WERI-Rb-1 (cell line): ENCODE measurements at places on chromosomes 2 and 18.

DNA sequence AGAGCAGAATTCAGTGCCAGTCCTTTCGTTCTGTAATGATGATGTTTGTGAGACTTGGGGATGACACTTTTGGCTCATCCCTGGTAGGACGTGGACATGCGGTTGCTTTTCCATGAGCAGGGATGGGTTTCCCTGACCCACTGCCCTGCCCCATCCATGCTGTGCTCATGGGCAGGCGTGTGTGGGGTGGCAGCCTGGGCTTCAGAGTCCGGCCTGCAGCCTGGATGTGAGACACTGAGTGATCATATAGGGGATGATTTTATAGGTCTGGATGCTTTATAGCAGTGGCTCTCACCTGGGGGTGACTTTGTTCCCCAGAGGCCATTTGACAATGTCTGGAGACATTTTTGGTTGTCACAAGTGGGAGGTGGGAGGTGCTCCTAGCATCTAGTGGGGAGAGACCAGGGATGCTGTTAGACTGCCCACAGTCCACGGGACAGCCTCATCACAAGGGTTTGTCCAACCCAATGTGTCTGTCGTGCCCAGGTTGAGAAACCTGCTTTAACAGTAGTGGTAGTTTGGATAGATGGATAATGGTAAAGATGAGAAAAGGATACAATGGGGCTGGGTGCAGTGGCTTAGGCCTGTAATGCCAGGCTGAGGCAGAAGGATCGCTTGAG lies 38.9 kb downstream of the LDLRAD4 start:
- DNase-seq = no peak

DNA sequence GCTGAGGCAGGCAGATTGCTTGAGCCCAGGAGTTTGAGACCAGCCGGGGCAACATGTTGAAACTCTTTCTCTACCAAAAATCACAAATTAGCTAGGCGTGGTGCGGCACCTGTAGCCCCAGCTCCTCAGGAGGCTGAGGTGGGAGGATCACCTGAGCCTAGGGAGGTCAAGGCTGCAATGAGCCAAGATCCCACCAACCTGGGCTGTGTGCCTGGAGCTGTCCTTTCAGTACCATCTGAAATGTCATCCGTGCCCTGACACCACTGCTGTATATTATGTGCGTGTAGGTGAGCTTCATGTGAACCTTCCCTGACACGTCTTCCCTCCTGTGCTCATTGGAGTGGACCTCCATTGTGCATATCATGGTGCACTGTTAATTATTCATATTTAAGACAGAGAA lies 84.8 kb upstream of the HNRNPA3 start:
- DNase-seq = no peak

GRCh38 chr2:149904352-149905175 lies 317.0 kb upstream of the MMADHC start:
- DNase-seq = no peak

- no peak for DNase-seq
These were observed 45.7 kb upstream of the C2orf74 start for GRCh38 chr2:61116302-61116701.

DNA sequence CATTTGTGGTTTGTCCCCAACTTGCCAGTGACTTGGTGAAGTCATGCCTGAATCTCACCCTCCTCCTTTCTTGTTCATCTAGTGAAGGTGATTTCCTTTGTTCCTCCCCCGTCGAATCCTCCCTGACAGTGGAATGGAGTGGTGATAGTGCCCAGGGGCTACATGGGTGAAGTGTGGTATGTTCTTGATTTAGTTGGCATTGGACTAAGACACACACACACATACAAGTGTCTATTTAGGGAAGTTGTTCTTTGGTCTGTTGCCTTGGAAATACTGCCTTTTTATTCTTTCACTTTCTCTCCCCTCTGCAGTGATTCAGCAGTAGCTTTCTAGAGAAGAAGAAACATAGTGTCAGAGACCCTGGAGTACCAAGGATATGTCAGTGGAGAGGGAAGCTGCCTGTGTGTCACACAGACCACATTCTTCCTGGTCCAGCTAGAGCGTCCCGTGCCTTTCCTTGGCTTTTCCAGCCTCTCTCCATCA lies 10.9 kb downstream of the INPP4A start:
- no peak for DNase-seq

GRCh38 chr2:166257859-166258258 lies 117.9 kb downstream of the SCN9A start:
- DNase-seq = no peak

- DNase-seq = no peak
These were observed 3.7 kb downstream of the TMSB10 start for GRCh38 chr2:84908948-84909713.

DNA sequence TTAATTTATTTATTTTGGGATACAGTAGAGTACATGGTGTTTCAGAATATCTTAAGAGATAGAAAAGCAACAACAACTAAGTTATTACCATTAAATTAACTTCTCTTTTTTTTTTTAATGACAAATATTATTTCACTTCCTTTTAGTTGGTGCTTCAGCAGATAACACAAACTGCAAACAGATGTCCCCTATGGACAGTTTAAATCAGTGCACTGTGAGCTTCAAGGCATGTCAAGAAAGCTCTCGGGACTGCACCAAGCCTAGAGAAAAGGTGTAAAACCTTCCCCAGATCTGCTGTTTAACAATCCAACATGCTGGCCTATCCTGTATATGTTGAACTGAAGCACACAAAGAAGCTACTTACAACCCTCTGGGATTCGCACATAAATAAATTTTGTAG lies 122.7 kb downstream of the TCF4 start:
- no peak for DNase-seq

- no peak for DNase-seq
These were observed 81.5 kb downstream of the NCKAP5 start for GRCh38 chr2:133486771-133487191.

DNA sequence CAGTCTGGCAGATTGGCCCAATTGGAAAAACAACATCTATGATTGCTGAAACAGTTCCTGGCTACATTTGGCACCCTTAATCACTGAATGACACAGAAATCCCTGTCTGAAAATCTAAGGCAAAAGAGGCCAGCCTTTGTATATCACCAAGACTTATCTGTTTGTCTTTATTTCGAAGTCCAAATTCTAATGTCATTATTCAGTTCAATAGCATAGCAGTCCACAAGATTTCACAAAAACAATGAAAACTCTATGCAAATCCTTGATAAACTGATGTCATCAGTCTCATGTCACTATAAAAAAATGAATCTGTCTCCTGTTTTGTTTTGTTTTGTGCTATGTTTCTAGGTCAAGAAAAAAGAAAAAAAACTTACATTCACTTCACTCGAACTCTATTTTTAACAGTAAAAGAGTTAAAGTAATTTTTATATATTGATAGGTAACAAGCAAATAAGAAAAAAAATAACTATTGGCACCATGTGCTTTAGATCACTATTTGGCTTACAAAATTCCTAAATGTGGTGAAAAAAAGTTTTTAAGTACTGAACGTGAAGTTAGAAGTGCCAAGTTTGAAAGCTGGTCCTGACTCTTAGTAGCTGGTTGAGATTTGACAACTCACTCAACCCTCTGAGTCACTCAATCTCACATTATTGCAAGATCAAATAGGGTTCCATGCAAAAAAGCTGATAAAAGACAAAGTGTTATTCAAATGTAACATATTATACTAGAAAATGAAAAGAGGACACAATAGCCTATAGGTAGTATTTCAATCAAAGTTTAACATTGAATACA lies 359.3 kb downstream of the IRS1 start:
- no peak for DNase-seq

DNA sequence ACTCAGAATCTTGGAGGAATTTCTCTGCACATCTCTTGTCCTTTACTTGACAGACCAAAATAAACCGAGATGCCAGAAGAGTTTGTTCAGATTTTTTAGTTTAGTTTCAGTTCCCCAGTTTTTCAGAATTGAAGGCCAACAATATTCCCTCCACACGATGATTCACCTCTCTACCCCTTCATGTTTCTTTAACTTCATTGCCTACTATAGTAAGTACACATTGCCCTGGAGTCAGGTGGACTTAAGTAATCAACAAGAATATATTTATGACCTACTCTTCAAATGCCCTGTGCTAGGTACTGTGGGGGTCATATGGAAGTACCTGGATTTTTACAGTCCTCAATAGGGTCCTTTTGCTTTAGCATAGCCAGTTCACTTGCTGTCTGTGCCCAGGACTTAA lies 79.6 kb upstream of the CTLA4 start:
- DNase-seq = no peak

- DNase-seq = no peak
These were observed 400.3 kb upstream of the SMIM21 start for GRCh38 chr18:75827751-75828287.

DNA sequence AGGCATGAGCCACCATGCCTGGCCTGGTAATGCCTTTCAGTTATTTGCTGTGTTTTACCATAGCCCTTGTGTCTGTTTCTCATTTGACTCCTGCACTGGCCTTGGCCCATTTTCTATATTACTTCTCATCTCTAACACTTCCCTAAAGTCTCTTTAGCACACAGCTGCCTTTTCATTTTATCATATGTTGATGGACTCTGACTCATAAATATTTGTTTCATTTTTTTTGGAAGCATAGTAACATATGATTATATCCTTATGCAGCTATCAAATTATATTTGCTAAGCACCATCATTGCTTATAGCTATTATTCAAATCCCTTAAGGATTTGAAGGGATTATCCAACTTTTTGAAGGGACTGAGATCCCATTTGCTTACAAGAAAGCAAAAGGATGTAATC lies 320.3 kb downstream of the GPD2 start:
- no peak for DNase-seq

DNA sequence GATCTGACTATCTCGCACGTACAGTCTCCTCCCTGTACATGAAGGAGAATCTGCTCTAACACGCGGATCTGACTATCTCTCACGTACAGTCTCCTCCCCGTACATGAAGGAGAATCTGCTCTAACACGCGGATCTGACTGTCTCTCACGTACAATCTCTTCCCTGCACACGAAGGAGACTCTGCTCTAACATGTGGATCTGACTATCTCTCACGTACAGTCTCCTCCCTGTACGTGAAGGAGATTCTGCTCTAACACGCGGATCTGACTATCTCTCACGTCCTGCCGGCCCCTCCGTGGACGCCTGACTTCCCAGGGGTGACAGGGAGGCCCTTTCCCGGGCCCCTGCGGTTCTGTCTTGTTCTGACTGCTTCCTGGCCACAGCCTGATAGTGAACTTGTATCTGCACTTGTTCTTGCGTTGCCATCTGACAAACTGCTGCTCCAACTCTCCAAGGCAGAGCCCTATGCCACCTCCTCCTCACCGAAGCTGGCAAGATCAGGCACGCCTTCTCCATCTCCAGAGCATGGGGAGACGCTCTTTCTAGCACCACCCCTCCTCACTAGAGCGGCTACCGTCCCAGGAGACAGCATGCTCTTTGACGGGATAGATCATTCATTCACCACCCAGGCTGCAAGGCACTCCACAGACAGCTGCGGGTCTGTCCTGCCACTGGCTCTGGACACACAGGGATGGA lies 238.6 kb downstream of the TWIST2 start:
- no peak for DNase-seq

DNA sequence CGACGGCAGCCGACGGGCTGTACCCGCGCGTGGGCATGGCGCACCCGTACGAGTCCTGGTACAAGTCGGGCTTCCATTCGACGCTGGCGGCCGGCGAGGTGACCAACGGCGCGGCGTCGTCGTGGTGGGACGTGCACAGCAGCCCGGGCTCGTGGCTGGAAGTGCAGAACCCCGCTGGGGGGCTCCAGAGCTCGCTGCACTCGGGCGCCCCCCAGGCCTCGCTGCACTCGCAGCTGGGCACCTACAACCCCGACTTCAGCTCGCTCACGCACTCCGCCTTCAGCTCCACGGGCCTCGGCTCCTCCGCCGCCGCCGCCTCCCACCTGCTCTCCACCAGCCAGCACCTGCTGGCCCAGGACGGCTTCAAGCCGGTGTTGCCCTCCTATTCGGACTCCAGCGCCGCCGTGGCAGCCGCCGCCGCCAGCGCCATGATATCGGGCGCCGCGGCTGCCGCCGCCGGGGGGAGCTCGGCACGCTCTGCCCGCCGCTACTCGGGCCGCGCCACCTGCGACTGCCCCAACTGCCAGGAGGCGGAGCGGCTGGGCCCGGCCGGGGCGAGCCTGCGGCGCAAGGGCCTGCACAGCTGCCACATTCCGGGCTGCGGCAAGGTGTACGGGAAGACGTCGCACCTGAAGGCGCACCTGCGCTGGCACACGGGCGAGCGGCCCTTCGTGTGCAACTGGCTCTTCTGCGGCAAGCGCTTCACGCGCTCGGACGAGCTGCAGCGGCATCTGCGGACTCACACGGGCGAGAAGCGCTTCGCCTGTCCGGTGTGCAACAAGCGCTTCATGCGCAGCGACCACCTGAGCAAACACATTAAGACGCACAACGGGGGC lies 2.0 kb downstream of the SP9 start:
- peak; percentile 59 for DNase-seq

DNA sequence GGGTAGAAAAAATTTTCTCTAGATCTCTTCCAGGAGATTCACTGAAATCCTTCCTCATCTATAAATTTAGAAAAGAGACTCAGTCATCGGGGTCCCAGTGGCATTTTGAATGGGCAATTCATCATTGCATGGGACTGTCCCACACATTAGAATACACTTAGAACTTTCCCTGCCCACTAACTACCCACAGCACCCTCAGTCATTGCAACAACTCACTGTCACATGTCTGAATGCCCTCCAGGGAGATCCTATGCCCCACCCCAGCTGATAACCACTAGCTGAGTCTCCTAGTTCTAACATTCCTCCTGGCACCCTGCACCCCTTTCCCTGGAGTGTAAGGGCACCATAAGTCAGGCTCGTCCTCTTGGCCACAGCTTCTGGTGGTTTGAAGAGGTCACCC lies 89.6 kb downstream of the INSIG2 start:
- no peak for DNase-seq

DNA sequence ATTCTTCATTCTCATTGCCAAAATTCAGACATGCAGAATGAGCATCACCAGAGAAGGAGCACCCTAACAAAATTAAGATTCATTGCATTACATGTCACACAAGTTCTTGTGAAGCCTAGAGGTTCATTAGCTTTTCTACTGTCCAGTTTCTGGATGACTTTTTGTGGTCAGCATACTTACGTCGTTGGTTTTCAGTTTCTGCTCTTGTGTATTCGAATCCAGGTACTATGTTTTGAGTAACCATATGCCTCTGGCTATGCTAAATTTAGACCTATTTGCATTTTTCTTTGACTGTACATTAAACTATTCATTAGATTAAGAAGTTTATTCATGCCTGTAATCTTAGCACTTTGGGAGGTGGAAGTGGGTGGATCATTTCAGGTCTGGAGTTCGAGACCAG lies 251.3 kb downstream of the PARD3B start:
- no peak for DNase-seq

GRCh38 chr2:233413046-233413445 lies 58.8 kb downstream of the DGKD start:
- DNase-seq = no peak

DNA sequence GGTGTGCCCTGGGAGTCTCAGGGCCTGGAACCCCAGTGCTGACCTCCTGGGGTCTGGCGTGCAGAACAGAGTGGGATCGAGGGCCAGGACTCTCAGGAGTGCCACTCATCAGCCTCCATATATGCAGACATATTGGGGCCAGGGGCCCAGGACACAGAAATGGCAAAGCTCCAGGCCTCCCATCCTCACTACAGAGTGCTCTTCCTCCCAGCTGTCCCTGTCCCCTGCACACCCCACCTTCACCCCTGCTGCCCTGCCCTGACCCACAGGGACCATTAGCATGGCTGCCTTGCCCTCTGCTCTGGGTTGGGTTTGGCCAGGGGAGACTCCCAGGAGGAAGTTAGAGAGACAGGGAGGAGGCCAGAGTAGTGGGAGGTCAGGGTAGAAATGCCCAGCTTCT lies 2.8 kb downstream of the TEX51 start:
- no peak for DNase-seq
